ENCODE measurements at places on chromosomes 2 and 18.

DNA sequence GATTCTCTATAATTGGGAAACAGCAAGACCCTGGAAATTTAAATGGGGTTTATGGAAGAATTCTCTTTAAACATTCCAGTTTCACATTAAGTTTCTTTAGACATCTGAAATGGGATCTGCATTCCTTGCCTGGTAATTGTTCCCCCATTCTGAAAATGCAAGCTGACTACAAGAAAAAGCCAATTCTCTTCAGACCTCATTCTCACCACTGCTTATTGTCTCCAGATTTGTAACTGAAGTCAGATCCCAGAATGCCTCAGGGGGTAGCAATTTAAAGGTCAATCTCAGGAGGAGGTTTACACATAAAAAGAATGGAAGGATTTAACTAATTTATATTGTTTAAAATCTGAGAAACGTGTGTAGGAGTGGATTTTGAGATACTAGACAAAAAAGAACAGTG, 41.2 kb downstream of the COL3A1 start:
- no peak for DNase-seq

DNA sequence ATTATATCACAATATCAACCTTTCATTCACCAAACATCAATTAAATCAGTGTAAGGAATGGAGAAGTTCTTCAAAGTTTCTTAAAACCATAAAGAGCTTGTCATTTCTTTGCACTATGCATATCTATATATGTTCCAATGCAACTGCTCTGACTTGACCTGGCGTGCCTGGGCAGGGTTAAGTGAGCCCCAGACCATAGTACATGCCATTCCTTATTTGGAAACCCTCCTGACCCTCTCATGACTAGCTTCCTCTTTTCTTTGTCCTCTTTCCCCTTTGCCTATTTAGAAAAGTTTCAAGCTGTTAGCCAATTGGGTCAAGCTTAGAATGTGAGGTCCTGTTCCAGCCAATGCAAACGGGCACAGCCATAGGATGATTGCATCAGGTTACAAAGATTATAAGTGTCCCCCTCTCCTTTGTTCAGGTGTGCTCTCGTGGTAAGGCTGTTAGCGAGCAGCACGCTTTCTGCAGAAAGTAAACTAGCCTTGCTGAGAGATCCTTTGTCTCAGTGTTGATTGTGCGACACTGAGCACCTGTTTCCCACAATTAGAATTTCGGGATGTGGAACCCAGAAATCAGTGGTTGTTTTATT, 78.2 kb upstream of the UXS1 start:
- DNase-seq: no peak

DNA sequence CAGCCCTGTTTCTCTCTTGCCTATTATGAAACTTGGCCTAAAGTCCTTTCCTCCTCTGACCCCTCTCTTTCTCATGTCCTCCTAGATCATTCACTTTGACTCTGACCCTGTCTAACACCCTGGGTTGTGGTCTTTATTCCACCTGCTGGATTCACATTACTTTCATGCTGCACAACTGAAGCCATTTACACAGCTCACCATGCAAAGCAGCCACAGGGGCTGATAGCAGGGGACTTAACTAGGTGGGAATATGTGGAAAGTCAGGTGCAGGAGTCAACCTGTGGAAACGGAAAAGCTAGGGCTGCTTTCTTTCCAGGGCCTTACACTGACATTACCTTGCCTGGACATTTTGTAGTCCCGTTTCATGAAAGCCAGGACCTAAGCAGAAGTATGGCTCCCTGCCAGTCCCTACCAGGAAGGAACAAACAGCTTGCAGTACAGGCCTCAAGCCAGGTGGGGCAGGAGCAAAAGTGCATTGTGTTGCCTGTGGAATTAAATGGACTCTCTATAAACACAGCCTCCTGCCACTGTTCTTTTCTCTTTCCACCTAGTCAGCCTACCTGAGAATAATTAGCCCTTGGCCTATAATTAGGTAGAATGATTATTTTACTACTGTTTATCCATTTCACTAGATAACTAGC, 11.8 kb downstream of the MAPRE3 start:
- DNase-seq: no peak

DNA sequence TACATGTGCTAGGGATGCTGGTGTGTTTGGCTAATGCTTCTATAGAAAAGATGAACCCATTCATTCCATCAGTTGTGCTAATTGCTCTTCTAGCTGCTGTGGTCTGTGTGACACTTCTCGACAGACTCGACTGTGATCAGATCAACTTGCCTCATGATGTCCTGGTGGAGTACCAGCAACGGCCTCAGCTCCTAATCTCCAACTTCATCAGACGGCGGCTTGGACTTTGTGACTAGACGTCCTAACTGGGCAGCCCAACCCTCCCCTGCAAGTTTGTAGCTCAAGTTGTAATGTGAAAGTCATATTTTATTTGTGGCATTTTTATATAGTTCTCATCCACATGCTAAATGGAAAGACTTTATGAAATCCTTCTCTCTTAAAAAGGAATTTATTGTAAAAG, 33.0 kb downstream of the UPP2 start:
- no peak for DNase-seq

- DNase-seq: no peak
Observed at GRCh38 chr18:8091035-8091434, 518.2 kb upstream of the RAB12 start.

DNA sequence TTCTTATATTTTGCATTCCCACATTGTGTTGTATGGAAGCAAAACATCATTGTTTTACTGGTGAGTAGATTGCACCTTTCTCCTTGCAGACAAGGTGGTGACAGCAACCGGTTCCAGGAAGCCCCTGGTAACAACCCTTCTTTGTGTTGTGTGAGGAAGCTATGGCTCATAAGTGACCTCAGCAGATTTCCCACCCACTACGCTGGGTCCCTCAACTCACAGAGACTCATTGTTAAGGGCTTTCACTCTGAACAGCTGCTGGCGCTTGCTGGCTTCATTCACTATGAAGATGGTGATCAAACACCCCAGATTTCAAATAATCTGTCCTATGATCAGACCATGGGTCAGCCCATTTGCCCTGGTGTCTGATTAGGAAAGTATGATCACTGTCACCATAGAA, 53.4 kb downstream of the WIPF1 start:
- DNase-seq: no peak

DNA sequence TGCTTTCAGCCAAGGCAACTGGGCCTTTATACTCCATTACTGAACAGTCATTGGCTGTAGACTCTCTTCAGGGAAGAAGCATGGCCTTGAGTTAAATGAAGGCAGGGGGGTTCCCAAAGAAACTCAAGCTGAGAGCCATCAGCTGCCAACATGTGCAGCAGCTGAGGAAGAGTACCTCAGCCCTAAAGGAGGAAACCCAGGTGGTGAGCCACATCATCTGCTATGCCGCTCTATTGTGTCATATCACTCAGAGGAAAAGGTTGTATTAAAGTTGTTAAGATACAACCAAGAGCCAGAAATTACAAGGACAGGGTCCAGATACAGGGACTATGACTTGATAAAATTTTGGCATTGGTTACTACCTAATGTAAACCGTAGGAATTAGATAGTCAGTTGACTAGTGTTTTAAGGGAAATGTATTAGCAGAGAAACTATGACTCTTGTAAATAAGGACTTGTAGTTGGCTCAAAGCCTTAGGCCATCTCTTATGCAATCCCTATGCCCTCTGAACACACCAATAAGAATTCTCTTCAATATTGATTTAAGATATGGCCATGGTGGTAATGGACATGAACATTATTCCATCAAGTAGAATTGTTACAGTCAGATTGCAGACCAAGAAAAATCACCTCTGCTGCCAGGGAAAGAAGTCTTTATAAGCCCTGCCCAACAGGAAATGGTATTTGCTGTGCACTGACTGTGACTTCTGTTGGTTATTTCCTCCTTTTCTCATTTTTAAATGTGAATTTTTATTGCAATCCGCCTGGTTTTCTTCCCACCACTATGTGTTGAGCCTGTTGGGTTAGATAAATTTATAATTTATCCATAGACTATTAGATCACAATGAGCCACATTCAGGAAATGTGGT, 9.2 kb upstream of the LRPPRC start:
- DNase-seq: no peak

GRCh38 chr18:8960740-8961657, 141.5 kb upstream of the NDUFV2 start:
- DNase-seq: no peak

GRCh38 chr2:136325844-136326331, 207.9 kb upstream of the CXCR4 start:
- DNase-seq: no peak

DNA sequence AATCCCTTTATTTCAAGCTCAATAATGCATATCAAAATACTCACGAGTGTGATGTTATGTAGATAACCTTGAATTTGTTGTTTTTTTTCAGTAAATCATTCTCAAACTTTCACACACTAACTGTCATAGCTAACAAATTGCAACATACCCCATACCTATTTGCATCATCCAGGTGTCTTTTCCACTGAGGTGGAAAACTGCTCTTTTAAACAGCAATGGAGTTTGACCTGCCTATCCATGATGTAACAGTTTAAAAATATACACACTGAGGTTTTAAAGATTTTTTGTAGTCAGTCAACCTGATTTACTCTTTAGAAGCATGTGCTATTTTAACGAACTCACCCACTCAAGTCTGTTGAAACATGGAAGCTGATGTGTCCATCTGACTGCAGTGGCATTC, 298.7 kb downstream of the RND3 start:
- no peak for DNase-seq

DNA sequence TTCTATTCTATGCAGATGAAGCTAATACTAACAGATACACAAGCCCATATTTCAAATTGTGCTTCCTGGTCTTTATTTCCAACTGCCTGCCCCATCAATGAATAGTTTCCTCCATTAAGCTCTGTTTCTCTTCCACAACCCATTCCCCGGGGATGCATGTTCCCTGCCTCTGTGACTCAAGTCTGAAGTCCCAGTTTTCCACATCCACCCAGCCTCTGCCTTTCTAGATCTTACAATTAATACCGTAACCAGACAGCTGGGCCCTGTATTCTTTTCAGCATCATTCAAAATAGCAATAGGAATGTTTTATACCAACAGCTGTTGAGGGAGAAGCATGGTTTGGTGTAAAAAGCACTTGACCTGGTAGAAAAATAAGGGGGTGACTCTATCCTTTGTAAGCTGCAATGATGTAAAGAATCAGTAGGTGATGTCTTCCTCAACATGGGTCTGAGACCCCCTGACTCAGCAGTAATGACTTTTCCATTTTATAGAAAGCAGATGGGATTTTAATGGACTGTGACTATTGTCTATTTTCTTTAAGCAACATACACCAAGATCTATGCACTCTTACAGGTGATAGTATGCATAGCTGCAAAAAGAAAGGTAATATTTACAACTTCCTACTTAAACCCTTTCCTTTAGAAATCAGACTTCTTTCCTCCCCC, 46.1 kb upstream of the DAPL1 start:
- DNase-seq: no peak

- no peak for DNase-seq
Observed at GRCh38 chr2:207787017-207787416, 17.3 kb upstream of the FZD5 start.

- no peak for DNase-seq
Observed at GRCh38 chr2:236871500-236872001, 214.1 kb upstream of the COPS8 start.

- no peak for DNase-seq
Observed at GRCh38 chr2:67108231-67108630, 288.9 kb upstream of the ETAA1 start.

DNA sequence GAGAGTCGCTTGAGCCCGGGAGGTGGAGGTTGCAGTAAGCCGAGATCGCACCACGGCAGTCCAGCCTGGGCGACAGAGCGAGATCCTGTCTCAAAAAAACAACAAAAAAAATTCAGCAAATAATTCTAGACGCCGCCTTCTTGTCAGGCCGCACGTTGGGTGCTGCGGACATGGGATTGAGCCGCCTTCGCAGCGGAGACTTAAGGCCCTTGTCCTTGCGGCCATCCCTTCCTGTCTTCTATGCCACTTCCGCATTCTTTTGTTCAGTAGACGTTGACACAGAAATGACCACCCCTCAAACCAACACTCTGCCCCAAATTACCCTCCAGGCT, 15.8 kb downstream of the PTPN18 start:
- DNase-seq: no peak

DNA sequence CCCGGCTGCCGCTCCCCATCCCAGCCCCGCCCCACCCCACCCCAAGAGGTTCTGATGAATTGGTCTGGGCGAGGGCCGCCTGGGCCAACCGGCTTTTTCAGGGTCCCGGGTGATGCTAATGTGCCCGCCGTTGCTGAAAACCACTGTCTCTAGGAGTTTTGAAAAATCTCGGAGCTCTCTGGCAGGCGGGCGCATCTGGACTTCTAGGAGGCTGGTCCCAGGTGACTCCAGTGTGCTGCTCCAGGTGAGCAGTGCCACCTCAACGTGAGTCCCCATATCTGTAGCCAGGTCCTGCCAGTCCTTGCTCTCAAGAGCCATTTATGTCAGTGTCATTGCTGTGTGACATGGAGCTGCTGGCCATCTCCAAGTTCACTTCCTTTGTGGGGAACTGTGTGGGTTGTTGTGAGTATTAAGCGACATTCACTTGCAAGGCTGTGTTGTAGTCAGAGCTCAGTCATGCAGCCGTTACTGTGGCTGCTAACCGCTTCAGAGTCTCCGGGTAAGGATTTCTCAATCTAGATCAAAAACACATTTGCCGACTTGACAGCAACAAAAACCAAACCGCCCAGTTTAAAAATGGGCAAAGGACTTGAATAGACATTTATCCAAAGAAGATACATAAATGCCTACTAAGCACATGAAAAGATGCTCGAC, at the start of gene RFX8:
Gene RFX8 (minus strand): TSS at position 382 of the 654 bp plus-strand sequence. CDS start 8,264 bp downstream, outside the sequence.
- DNase-seq: peak; percentile 12

DNA sequence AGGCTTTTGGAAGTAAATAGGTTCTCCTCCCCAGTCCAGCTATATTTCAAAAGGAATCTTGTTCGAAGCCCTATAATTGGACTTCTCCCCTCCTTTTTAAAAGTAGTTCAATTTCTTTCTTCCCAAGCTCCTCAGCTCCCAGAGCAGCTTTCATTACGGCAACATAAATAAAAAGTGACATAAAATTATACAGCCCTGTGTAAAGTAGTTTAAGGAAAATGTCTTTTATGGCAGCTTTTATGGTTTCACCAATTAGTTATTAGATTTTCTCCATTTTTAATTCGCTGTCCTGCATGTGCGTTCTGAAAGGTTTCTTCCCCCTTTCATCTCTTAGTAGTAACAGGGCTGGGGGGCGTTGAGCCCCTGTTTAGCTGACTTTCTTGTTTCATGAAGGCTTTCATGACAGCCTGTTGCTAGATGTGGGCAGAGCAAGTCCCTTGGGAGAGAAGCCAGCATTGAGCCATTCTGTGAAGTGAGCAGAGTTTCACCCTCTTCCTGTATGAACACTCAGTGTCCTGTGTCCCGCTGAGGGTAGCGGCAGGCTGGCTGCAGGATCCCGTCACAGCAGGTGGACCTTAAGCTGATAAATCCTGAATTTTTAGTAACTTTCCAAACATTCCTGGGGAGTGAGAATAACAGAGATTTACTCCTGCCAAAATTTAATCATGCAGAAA, 229.7 kb upstream of the SPRED2 start:
- no peak for DNase-seq

DNA sequence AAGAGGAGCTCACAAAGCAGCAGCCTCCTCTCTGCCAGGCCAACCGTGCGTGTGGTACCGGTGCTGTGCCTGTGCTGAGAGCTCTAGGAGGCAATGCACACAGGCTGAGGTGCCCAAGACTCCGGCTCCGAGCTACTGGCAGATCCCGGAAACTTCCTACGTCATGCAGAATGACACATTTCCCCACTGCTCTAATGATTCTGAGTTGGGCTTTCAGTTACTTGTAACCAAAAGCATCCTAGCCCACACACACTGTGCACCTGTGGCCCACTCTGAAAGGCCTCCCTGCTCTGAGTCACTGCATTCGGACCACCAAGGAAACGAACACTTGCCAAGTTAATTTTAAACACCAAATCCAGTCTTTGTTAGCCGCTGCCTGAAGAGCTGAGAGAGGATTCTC, 9.3 kb upstream of the RNU4ATAC start:
- no peak for DNase-seq

Measured in stimulated activated CD8-positive, alpha-beta memory T cell treated with anti-CD3 and anti-CD28 coated beads, Interleukin-15, amount 100 ng/mL, for 24 hours (primary cell).